CD8-positive, alpha-beta memory T cell (primary cell): ENCODE measurements at places on chromosomes 3 and 15. TPM values are rescaled to one million over a fixed set of nuclear protein-coding genes. Genes with fewer than 3 reads are reported as not detected.

The DAZL gene
- 0.18 TPM for total RNA-seq

DNA sequence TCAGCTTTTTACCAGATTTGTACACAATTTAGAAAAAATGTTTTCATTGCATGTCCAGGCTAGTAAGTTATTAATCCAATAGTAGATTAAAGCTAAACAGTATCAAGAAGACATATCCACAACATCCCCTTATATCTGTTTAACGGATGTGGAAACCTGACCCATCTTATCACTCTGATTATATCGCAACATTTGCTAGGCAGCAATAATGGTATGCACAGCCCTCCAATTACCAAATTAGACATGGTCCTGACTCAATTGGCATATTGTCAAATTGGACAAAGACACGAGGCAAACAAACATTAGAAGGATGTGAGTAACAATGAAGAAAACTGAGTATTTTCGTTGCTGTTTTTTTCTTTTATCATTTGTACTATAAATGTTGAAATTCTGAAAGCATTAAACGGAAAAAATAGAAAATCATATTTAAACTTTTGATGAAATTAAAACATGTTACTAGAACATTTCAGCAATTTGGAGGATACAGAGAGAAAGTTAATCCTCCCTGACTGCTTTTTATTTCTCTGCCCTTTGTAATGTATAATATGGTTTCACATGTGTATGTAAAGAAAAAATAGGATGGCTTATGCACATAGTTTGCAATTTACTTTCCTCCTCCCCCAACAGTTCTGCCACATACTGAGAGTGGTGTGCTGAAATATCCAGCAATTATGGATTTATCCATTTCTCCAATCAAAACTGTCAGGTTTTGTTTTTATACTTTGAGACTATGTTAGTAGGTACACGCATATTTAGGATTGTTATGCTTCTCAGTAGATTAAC is 633.7 kb downstream of the ZIC1 start:
- H3K27ac ChIP-seq, result no peak overlapping the region
- no peaks in the 10 kb centered on the region for H3K4me1 ChIP-seq
- H3K36me3 ChIP-seq, result no peaks in the 10 kb centered on the region
- no peak overlapping the region for H3K4me3 ChIP-seq

DNA sequence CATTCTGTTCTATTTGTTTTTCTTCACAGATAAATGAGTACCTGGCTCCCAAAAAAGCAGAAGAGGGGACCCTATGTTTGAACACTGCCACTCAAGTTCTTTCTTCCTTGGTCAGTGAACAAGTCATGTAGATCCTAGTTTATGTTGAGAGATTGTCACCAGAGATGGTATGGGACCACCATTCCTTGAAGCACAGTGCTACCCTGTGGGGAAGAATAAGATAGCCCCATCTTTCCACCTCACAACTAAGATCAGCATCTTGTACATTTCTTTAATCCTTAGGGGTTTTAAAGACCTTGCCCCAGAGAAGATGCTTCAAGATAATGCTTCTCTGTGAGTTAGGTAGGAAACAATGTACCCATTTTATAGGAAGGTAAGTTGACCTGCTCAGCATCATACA is 233.5 kb upstream of the WNT5A start:
- H3K4me1 ChIP-seq, result no peaks in the 10 kb centered on the region
- no peaks in the 10 kb centered on the region for H3K27me3 ChIP-seq
- H3K36me3 ChIP-seq, result no peaks in the 10 kb centered on the region
- no peak overlapping the region for H3K4me3 ChIP-seq
- no peak for DNase-seq

DNA sequence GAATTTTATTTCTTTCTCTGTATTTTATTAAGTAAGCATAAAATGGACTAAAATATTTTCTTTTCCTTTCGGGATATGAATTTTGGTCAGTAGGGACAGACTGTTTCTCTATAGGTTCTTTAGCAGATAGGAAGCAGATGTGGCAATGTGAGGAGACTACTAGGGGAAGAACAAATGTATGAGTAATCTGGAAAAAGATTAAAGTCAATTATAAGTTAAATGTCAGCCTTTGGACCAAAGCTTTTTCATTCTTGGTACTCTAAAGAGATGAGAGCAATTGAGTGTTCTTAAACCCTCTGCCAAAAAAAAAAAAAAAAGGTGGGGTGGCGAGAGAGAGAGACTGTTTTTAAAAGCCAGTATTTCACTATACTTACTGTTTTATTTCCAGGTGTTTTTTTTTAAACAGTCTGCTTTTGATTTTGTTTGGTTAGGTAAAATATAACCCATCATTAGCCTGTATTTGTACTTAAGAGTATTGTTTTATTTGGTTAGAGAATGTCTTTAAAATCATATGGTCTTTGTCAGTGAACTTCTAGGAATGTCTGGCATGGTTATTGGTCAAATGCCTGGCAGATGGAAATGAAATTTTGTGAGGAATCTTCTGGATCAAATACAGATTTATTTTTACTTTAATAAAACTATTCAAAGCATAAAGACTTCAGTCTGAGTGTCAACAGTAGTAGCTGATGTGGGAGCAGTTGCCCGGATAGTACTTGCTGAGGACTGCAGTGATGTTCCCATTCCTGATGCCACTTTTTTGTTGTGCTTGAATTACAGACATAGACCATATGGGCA is 63.8 kb downstream of the LRRC49 start:
- no peaks in the 10 kb centered on the region for H3K4me1 ChIP-seq
- H3K4me3 ChIP-seq, result no peak overlapping the region
- H3K36me3 ChIP-seq, result no peaks in the 10 kb centered on the region
- no peaks in the 10 kb centered on the region for H3K27me3 ChIP-seq

DNA sequence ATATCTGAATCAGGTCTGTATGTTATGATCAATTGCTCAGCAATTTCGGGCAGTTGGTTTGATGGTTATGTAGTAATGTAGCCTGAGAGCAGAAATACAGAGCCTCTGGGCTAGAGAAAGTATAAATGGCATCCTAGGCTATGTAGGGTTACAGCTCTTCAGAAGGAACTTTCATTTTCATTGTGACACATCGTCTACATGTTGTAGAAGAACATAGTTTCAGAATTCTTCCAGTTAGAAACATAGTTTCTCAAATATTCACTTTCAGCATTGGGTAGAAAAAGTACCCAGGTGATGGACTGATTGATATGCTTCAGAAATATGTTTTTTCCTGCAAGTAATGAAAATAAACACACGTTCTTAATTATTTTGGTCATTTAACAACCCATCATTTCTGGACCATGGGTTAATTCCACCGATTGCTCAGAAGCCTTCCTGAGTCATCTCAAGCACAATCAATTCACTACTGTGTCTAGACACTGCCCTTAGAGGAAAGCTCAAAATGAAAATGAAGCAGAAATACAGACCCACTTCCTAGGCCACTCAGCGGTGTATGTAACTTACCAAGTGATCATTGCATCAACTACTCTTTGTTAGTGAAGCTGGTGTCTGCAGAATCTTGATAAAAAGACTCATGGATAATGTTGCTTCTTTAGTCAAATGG is 88.8 kb upstream of the TSEN2 start:
- H3K36me3 ChIP-seq, result no peaks in the 10 kb centered on the region
- DNase-seq, result no peak
- H3K27me3 ChIP-seq, result no peaks in the 10 kb centered on the region
- no peak overlapping the region for H3K4me3 ChIP-seq
- no peak overlapping the region for H3K27ac ChIP-seq
- H3K4me1 ChIP-seq, result no peaks in the 10 kb centered on the region

DNA sequence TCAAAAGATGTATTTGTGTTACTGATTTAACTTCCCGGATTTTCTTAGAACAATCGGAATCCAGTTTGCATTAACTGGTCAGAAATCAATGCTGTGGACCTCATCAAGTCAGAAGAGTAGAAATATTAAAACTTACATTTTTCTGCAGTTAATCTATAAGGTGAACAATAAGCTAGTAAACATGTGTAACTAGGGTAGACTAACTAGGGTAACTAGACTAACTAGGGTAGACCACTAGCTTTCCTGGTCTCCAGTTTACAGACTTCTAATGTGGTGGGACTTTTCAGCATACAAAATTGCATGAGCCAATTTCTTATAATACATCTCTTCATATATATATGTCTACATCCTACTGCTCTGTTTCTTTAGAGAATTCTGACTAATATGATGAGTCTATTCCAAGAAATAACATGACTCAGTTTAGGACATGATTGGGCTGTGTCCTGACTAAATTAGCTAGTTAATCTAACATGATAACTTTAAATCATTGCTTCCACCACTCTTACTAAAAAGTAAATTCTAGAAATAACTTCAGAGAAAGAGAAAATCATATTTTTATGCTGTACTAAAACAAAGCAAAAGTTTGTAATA is 5.3 kb downstream of the PLSCR2 start:
- H3K4me3 ChIP-seq, result no peak overlapping the region
- H3K4me1 ChIP-seq, result no peaks in the 10 kb centered on the region
- H3K27me3 ChIP-seq, result no peaks in the 10 kb centered on the region
